ENCODE measurements at places on chromosomes 12 and 14.

- DNase-seq: no peak
Observed at GRCh38 chr14:77024171-77024691, 4.3 kb downstream of the IRF2BPL start.

DNA sequence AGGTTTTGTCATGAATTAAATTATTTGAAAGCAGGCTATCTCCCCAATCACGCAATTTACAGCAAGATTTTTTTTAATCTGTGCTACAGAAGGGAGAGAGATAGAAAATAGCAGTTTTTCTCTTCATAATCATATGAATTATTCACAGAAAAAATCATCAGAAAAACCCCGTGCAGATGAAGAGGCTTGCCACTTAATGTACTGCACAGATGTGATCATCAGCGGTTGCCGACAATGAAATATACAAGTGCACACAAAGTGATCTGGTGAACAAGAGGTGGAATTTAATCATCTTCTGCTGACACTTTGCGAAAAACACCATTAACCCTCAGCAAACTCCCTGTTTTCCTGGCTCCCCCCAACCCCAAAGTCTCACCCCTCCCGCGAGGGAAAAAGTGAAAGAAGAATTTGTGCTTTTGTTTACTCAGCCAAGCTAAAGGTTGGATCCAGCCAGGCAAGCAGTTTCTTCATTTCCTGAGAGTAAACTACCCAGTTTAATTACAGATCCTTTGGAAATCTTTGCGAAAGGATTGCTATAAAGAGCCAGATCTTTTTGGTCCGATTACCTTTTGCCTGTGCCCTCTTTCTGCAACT, 3.1 kb upstream of the LMO3 start:
- no peak for DNase-seq

GRCh38 chr12:123077298-123078119, 73.4 kb downstream of the PITPNM2 start:
- no peak for DNase-seq

- DNase-seq: no peak
Observed at GRCh38 chr12:109686523-109686922, 27.1 kb upstream of the FAM222A start.

GRCh38 chr12:3047961-3048360, 29.2 kb upstream of the TSPAN9 start:
- DNase-seq: no peak

GRCh38 chr14:31770271-31770670, 209.1 kb downstream of the NUBPL start:
- no peak for DNase-seq

- DNase-seq: no peak
Observed at GRCh38 chr12:24615967-24616411, 332.9 kb downstream of the BCAT1 start.

DNA sequence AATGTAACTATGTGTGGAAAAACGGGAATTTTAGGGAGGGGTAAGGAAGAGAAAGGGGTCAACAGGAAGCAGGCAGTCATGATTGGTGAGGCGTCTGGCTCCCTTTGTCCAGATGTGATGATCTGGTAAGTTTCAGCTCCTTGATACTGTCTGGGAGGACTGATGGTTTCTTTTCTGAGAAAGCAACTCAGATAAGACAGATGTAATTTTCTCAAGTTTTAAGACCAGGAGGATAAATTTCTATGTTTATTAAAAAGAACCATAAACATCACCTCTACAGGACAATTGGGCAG, 21.9 kb upstream of the AMN1 start:
- DNase-seq: no peak

DNA sequence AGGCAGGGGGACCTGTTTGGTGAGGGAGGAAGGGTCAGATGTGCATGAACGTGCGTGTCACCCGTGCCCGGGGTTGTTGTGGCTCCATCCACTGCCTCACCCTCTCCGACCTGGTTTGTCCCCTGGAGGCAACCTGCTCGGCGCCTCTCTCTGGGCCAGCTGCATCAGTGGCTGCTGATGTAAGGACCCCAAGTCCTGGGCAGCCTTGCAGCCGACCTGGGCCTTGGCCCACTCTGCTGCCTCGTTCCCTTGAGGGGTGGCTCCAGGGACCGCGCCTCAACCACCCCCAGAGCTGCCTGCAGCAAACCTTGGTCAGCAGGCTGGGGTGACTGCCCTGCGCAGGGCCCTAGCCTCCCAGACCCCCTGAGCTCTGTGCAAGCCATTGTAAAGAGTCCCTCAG, 351.7 kb downstream of the TMEM121 start:
- DNase-seq: no peak

DNA sequence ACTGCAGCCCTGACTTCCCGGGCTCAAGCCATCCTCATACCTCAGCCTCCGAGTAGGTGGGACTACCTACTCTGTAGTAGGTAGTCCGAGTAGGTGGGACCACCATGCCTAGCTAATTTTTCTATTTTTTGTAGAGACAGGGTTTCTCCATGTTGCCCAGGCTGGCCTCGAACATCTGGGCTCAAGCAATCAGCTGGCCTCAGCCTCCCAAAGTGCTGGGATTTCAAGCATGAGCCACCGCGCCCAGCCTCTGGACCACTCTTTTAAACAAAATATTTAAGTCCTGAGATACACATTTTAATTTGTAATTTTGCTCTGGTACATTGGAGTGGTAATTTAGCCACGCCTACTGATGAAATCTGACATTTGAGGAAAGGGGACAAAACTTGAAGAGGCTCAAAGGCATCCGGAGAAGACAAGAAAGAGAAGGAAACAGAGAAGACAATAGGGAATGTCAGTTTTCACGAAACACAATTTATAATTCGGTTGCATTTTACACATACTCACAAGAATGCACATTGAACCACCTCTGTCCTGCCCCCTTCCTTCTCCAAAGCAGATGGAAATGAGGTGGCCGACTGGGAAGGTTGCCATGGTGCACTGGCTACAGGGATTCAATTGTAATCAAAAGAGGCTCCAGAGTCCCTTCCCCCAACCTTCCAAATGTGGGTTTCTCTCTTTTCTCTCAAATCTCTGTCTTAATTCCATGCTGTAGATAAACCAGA, 9.7 kb upstream of the TUBA1A start:
- peak; percentile 84 for DNase-seq

GRCh38 chr14:35963209-35963608, 137.1 kb downstream of the BRMS1L start:
- DNase-seq: no peak

GRCh38 chr12:32398181-32398580, 1.2 kb upstream of the FGD4 start:
- DNase-seq: no peak

- DNase-seq: no peak
Observed at GRCh38 chr12:66331016-66331415, 28.7 kb downstream of the HELB start.

DNA sequence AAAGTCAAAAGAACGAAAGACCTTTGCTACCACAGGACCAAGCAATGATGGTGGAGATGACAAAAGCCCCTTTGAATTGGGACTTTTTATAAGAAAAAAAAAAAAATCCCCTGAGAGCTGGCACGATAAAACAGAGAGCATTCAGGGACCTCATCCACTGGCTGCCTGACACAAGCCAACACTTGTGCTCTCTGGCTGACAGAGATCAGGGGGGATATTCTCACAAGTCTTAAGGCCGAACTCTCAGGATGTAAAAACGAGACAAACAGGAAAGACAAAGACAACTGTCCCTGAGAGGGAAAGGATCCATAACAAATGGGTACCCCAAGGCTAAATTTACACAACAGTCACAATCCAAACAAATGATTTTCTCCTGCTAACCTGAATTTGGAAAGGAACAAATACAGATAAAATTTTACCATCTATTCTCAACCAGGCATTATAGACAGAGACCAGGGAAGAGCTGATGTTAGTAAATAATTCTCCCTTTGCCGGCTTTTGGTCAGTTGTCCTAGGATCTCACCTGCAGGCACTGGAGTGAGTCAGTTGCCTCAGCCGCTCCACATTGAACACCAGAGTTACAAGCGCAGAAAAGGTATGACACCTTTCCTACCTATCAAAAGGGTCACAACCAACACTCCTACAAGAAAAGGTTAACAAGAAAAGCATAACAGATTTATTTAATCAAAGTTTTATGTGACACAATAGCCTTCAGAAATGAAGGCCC, 37.9 kb upstream of the GARIN6 start:
- no peak for DNase-seq

GRCh38 chr14:105168496-105168978, at the start of gene JAG2:
Gene JAG2 (minus strand): TSS chr14:105168776. CDS start chr14:105168420, 356 bp downstream.
- no peak for DNase-seq

GRCh38 chr12:69084816-69085378, 151.9 kb upstream of the CPM start:
- no peak for DNase-seq

DNA sequence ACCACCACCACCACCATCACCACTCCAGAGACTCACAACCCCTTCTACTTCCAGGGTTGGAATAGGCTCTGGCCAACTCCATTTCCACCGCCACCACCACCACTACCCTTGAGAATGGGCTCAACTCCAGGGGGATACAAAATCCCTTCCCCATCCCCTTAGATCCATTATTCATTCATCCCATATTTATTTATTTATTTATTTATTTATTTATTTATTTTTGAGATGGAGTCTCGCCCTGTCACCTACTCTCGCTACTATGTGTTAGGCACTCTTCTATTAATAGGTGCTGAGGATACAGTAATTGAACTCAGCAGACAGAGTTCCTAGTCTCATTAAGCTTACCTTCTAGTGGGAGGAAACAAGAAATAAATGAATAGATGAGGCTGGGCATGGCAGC, 4.8 kb upstream of the ADCY6 start:
- DNase-seq: no peak

DNA sequence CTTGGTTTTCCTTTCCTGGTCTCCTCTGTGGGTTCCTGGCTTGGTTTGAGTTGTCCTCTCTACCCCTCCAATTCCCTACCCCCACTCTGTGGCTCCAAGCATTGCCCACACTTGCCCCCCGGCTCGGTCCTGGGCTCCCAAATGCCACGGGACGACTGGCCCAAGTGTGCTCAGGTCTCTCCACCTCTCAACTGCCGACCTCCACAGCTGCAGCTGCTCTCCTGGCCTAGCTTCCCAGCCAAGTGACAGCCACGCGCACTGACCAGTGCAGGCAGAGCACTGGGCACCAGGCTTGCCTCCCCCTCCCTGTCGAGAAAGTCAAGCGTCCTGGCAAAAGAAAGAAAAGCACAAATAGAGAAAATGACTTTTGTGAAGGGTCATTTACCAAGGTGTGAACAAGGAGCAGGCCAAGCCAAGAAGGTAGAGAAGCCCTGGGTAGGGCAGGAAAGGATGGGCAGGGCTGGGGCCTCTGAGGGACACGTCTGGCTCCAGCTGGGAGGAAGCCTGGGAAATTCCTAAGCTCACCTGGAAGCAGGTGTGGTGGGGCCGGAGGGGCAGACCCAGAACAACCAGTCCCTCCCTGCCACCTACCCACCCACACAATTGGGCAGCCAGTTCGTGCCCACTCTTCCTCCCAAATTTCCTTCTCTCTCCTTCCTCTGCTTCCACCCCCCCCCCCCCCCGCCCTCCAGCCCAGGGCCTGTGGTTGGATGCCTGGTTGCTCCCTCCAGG, 1.8 kb upstream of the CEP170B start:
- DNase-seq: no peak

DNA sequence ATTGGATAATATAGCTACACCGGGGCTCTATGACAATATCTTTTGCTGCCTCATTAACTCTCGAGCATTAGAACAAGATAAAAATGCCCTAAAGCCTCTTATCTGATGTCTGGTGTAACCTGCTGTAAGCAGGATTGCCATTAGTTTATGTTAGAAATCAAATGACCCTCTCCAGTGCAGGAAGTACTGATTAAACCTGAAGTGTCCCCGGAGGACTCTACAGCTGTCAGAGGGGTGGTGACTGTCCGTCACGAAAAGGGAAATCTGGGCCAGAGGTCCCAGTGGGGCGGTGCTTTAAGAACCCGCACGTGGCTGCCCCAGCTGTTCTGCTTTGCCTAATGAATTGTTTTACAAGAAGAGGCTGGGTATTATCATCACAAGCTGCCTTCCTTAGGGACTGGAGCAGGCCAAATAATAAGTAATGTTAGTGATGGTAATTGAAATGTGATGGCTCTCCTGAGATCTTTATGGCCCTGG, 55.7 kb downstream of the LIN52 start:
- no peak for DNase-seq

DNA sequence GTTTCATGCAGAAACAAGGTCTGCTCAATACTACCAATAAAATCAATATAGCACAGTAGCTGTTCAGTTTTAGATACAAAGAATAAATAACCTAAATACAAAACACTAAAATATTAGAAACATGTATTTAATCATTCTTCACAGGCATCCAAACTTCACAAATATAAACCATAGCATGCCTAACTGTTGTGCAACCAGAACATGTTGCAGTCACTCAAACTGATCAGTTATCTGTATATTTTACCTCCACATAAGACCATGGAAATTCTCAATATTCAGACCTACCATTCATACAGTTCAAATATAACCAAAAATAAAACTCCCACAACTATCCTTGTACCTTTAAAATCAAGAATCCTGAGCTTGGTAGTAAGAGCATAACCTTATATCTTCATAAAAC, 83.1 kb upstream of the PAWR start:
- no peak for DNase-seq

DNA sequence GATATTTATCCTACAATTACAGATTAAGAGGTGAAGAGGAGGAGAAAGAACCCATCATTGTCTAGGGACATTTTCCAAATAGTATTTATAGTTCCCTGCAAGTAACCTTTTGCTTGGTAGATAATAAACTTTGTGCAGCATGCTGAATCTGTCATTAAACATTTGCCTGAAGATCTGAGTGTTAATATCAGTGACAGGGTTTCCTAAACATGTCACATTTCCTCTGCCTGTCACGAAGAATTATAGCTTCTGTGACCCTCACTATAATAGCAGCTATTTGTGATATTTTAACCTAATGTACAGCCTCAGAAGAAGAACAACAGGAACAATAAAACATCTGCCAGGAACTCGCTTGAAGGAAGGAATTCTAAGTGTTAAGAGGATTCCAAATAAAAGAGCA, 350.3 kb downstream of the GXYLT1 start:
- DNase-seq: no peak

DNA sequence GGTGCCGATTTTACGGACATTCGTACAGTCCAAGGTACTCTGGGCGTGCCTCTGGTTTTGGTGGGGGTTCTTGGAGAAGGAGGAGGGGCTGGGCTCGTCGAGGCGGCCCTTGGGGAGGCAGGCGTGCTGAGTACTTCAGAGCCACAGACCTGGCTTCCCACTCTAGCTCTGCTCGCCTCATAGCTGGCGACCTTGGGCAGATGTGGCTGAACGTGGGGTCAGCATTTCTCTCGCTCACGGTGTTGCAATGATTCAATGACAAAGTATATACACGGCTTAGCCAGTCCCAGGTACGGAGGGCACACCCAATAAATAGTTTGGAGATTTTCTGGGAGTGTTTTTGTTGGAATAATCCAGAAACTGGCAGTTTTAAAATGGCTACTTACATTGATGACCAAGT, 75.1 kb downstream of the FOXN4 start:
- no peak for DNase-seq

Data from SJSA1 (cell line).